Activated CD8-positive, alpha-beta T cell treated with anti-CD3 and anti-CD28 coated beads, Interleukin-2, amount 10 ng/mL, durations not matched to agents 7 days and 5 days (primary cell): ENCODE measurements at places on chromosomes 1 and 21. TPM values are rescaled to one million over a fixed set of nuclear protein-coding genes. Genes with fewer than 3 reads are reported as not detected.

DNA sequence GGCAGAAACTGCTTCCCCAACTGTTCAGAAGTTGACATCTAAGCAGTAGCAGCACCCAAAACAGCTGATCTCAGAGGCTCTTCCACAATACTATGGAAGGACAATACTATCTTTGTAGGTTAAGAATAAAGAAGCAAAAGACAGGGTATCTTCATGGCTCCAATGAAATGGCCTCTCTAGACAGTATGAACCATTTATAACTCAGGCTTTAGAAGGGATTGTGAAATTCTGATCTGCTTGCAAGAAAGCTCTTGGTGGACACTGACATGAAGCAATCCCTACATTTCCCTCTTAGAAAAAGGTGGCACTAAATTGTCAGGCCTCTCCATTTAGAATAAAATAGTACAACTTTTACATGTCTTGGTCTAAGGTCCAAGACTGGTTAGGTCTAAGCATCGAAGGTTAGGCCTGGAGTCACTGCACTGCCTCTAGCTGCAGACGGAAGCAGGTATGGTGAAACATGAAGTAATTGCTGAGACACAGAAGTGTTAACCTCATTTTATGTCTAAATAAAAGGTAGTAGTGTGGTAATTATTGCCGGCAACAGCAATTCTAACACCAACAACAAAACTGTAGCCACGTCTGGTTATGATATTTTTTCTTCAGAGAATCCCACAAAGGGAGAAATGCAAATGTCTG lies 50.6 kb upstream of the HP1BP3 start:
- no peak overlapping the region for H3K4me3 ChIP-seq
- no peak overlapping the region for H3K27ac ChIP-seq
- peaks cover 11% of the 10 kb centered on the region for H3K36me3 ChIP-seq
- no peaks in the 10 kb centered on the region for H3K4me1 ChIP-seq
- DNase-seq: no peak

TRIM58 gene
- total RNA-seq: 0.21 TPM

C1orf87 gene
- not detected for total RNA-seq

DNA sequence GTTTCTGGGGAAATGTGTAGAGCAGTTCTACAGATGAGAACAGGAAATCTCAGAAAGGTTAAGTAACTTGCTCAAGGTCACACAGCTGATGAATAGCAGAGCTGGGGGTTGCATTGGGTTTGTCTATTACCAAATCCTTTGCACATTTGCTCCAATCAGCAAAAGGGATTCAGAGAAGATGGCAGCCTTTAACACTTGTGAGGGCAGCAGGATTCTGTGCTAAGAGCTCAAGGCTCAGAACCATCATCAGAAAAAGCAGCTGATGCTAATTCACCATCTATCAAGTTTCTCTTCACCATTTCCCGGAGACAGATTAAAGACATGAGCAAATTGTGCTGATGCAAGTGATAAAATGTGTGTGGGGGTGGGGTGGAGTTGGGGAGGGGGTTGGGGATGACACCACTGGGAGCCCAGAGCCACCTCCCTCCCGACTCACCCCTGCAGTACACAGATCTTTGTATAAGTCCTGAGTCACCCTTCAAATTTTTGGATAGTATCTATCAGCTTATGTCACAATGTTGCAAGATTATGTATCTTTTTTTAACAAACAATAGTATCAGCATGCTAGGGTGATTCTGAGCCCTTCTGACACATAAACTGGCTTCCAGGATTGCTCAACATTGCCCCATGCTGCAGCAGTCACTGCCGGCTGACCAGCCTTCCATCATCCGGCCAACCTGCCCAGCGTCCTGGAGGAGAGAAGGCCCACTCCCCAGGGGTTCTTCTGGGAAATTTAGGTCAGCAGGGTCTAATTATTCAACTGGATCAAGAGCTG lies 2.8 kb upstream of the SPSB1 start:
- no peak for DNase-seq
- H3K27me3 ChIP-seq: peaks cover 7% of the 10 kb centered on the region
- H3K4me3 ChIP-seq: no peak overlapping the region
- peaks cover 11% of the 10 kb centered on the region for H3K36me3 ChIP-seq

F13B gene
- total RNA-seq: not detected

PLA2G2E gene
- total RNA-seq: not detected
